ENCODE measurements at places on chromosomes 12 and 14. TPM values are rescaled to one million over a fixed set of nuclear protein-coding genes. Genes with fewer than 3 reads are reported as not detected.

Gene CNTN1
- total RNA-seq: 6.1 TPM

GRCh38 chr14:55313480-55313879, 42.3 kb downstream of the FBXO34 start:
- DNase-seq: no peak

DNA sequence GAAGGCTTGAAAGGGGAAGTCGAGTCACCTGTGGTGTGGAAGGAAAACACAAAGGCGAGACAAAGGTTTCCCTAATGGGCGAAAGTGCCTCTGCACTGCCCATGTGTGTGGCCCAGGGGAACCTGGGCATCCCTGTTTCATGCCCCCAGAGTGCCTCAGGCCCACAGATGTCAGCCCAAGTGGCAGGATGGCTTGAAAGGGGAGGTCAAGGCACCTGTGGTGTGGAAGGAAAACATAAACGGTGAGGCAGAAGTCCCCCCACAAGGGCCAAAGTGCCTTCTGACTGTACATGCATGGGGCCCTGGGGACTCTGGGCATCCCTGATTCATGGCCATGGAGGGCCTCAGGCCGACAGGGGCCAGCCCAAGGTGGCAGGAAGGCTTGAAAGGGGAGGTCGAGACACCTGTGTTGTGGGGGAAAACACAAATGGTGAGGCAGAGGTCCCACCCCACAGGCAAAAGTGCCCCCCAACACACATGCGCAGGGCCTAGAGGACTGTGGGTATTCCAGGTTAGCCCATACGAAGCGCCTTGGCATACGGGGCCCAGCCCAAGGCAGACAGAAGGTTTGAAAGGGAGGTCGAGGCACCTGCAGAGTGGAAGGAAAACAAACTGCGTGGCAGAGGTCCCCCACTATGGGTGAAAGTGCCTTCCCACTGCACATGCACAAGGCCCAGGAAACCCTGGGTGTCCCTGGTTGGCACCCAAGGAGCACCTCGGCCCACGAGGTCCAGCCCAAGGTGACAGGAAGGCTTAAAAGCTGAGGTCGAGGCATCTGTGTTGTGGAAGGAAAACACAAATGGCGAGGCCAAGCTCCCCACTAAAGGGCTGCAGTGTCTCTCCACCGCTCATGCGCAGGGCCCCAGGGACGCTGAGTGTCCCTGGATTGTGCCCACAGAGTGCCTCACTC, 382.3 kb downstream of the ALG10 start:
- peak; percentile 3 for DNase-seq

DNA sequence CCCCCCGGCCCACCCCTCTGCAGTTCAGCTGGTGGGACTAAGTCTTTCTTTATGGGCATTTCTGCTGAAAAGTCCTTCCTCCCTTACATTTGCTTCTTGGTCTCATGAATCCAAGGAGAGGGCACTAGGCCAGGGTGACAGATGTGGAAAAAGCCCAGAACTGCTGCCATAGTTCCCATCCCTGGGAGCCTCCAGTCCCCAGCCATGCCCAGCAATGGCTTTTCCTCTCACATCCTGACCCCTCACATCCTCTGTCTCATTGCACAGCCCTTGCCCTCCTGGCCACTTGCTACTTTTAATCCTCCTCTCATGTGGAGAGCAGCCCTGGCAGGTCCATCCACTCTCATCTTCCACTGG, 122.5 kb downstream of the ZFP36L1 start:
- no peak for DNase-seq

Gene CLEC7A
- total RNA-seq: 2.8 TPM

DNA sequence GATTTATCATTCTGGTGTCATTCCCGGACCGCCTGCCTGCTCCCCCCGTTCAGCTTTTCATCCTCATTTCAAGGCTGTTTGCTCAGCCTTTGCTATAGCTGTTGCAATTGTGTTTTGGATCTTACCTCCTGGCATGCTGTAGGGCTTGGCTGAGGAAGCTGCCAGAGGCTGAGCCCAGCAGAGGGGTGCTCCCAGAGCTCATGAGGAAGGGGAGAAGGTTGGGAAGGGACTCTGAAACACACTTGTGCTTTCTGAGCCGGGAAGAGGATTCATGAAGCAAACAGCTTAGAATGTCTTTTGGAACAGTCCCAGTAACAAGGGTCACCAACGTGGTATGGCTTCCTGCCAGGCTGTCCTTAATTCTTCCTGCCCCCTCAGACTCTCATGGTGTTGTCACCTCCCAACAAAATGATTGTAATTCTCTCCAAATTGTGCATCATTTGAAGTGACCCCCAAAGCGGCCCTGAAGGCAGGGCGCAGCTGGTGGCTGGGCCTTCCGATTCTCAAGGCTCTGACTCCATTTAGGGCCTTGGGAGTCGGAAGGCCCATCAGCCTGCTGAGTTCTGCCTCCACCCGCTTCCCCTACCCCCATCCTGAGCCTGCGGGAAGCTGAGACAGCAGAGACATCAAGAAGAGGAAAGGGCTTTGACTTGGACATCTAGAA, 111.9 kb upstream of the ARHGAP5 start:
- DNase-seq: peak; percentile 25

Gene DPY19L2
- 34.4 TPM for total RNA-seq

- DNase-seq: no peak
These were observed 11.0 kb upstream of the ANKLE2 start for GRCh38 chr12:132772606-132773005.

Gene KRT78
- total RNA-seq: not detected

Gene KLRG1
- total RNA-seq: 5.1 TPM

- no peak for DNase-seq
These were observed 100.5 kb upstream of the RFLNA start for GRCh38 chr12:124194264-124194892.

GRCh38 chr14:66240105-66240504, 246.1 kb upstream of the CCDC196 start:
- DNase-seq: no peak

DNA sequence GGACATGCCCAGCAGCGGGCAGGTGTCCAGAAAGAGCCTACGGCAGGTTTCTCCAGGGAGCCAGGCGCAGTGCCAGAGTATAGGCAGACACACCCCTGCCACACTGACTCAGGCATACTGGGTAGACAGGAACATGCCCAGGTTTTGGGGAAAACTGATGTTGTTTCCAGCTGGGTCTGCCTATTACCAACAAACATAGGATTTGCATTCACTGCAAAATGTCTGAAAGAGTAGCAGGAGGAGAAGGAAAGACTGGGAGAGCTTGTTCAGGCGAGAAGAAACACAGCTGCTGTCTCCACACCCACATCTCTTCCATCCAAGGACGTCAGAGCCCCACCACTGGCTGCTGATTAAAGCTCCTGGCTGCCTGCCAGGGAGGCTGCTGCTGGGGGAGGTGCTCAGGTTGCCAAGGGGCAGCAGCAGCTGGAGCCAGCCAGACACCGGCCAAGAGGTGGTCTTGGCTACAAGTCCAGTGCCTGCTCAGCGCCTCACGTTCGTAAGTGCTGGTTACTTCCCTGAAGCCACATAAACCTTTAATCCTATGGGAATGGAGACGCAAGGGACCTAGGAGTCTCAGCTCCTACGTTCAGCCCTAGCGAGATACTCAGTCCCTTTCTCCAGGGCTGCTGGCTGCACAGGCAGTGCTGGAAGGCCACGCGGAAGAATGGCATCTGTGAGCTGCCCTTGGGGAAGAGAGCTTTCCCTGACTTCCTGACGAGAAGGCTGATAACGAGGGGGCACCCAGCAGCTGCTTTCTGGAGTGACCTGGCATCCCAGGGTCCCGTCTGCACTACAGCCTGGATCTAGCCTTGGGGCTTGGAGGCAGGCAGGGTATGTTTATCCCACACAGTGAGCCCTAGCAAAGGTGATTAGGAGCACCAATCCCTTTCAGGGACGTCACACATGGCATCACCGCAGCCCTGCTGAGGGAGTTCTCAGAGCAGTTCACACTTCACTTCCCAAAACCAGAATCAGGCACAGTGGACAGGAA, 58.1 kb downstream of the PLEKHG3 start:
- peak; percentile 91 for DNase-seq

- DNase-seq: no peak
These were observed 6.9 kb upstream of the OR6J1 start for GRCh38 chr14:22650960-22651521.

GRCh38 chr12:124774054-124774461, 89.6 kb downstream of the SCARB1 start:
- DNase-seq: no peak

- no peak for DNase-seq
These were observed 2.9 kb downstream of the SCNN1A start for GRCh38 chr12:6372403-6373003.

DNA sequence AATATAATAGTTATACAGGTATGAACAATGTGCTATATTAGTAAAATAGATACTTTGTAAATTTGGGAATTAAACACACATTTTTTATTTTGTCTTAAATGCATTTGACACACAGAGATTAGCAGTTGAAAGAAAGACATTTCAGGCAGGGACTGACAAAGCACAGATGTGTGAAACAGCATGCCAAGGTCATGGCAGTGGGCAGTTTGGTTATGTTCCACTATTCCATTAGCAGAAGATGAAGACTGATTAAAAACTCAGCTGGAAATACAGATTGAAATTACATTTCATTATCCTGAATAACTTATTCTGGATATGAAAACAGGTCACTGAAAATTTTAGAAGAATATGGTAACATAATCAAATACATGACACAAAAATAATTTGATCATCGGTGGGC, 669.8 kb upstream of the LRFN5 start:
- no peak for DNase-seq

DNA sequence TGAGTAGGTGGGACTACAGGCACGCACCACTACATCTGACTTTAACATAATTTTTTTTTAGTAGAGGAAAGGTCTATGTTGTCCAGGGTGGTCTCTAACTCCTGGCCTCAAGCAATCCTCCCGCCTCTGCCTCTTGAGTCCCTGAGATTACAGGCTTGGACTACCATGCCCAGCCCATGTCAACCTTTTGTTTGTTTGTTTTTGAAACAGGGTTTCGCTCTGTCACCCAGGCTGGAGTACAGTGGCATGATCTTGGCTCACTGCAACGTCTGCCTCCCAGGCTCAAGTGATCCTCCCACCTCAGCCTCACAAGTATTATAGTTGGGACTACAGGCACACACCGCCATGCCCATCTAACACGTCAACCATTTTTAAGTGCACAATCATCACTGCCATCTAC, 29.2 kb downstream of the PITPNM2 start:
- DNase-seq: no peak

DNA sequence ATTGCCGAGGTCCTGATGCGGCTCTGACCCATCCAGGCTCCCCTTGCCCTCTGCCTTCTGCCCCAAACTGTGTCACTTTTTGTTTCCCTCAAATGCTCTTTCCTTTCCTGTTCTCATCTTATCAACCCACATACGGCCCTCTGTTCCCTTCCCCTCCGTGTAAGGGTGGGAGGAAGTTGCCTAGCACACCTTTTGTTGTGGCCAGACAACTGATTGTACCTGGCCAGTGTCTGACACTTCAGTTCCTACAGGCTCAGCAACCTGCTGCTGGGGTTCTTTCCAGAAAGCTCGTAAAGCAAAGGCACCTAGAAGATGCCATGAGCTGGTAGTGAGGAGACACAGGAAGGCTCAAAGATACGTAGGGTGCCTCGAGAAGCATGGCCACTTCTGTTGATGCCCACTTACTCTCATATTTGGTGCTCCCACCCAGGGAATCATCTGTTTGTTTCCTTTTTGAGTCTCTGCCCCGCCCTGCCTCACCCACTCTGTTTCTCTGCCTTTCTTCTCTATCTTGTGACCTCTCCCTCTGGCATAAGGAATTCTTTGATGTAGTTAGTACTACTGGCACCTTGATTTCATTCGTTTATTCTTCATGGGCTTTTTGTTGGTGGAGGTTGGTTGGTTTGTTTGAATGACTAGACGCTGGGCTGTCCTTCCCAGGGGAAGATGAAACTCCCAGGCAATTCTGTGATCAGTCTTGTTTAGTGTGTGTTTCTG, 152.4 kb upstream of the FKBP4 start:
- DNase-seq: peak; percentile 8

Gene HSP90B1
- total RNA-seq: 444 TPM

GRCh38 chr12:14884458-14884878, 1.2 kb downstream of the MGP start:
- DNase-seq: peak; percentile 89

DNA sequence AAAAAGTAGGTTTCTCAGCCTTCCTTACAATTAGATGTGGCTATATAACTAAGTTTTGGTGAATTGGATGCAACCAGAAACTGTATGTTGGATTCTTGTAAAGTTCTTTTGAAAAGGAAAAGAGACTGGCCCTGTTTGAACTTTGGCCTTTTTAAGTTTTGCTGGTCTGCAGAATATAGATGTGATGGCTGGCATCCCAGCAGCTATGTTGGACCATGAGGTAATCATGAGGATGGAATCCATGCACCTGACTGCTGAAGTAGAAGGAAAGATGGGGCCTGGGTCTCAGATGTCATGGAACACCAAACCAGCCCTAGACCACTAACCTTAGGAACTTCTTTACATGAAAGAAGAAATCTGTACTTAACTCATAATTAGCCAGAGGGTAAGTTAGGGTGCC, 482.5 kb downstream of the GLT1D1 start:
- no peak for DNase-seq

GRCh38 chr14:76752744-76753143, 8.5 kb upstream of the VASH1 start:
- no peak for DNase-seq

- DNase-seq: no peak
These were observed 48.7 kb downstream of the MIPOL1 start for GRCh38 chr14:37246427-37246829.

- DNase-seq: no peak
These were observed 168.5 kb downstream of the CAPZA3 start for GRCh38 chr12:18906395-18906794.

Gene AQP2
- total RNA-seq: not detected

Gene PTGDR
- 2.9 TPM for total RNA-seq

- DNase-seq: no peak
These were observed 56.5 kb upstream of the RPH3A start for GRCh38 chr12:112734859-112735695.

DNA sequence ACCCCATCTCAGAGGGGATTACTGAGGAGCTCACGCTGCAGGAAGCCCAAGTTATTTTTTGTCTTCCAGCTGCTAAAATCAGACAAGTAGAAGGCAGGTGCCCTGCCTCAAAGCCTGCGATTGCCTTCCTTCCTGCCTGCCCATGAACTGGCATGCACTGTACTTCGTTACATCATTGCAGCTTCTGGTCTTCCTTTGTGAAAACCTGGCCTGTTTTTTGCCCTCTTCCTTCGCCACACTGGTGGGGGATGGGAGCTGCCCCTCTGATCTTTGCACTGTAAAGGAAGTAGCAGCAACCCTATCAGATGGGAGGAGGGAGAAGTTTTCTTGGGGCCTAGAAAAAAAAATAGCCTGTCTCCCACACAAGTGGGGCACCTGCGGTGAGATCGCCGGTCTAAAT, 1098.7 kb downstream of the BCL11B start:
- no peak for DNase-seq

DNA sequence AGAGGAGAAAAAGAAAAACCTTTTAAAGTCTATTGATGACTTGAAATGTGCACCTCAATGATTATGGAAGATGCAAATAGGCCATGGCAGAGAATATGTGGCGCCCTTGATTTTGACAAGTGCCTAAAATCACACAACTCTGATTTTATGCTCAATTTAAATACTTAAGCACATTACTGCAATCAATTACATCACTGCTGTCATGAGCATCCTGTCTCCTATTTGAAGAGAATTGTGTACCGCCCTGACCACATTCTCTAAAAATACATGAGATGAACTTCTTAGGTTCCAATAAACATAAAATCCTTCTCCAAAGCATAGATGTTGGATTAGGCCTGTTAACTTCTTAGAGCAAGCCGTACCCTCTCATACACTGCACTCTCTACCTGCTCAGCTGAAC, 1.6 kb downstream of the TXNDC16 start:
- no peak for DNase-seq

- no peak for DNase-seq
These were observed 22.7 kb downstream of the SETD1B start for GRCh38 chr12:121826318-121827150.

Gene ALKBH1
- 15.2 TPM for total RNA-seq
